Activated T-cell treated with anti-CD3 and anti-CD28 coated beads for 4 hours (primary cell): ENCODE measurements at places on chromosomes 4 and X.

DNA sequence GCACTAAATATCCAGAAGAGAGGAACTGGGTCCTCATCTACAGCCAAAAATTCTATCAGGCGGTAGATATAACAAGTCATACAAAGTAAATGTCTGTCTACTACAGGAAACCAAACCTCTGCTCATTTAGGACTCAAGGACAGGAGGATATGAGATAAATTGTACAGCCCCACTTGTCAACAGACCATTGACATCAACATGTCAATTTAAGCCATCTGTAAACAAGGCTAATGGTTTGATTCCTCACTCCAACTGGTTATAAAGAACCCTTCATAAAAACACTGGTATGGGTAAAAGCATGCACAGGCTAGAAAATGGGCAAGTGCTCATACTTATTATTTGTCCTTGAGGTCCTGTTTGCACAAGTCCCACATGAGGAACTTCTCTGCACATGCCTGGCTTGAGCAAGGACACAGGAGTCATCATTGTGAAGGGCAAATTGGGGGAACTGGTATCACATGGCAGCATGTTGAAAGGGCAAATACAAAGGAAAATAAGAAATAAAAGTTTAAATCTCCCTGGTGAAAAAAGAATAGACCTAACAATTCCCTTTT lies 13.2 kb downstream of the RTL8B start:
- no peak for DNase-seq

GRCh38 chr4:37889849-37890800 lies 759 bp upstream of the TBC1D1 start:
- DNase-seq, result peak; percentile 5

DNA sequence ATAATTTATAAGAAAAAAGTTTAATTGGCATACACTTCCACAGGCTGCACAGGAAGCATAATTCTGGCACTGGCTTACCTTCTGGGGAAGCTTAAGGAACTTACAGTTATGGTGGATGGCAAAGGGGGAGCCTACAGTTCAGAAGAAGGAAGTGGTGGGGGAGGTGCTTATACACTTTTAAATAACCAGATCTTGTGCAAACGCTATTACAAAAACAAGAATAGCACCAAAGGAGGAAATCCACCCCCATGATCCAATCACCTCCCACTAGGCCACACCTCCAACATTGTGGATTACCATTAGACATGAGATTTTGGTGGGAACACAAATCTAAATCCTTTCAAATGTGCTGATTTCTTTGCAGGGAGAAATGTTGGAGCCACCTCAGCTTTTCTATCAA lies 287.7 kb downstream of the CPXCR1 start:
- DNase-seq, result no peak

DNA sequence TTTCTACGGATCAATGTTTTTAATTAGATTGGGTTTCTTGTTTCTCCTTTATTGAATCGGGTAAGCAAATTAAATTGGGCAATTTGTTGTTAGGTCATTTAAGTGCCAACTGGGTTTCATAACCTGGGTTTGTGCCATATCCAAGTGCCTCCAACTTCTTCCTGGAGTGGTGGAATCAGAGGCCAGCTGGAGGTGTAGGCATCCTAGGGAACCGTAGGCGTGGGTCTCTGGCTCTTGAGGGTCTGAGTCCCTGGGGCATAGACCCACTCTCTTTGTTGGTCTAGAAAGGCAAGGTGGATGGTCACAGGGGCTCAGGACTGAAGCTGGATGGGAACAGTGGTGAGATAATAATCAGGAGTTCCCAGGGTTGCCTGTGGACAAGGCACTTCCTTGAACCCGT lies 18.3 kb downstream of the CNGA2 start:
- DNase-seq, result no peak

DNA sequence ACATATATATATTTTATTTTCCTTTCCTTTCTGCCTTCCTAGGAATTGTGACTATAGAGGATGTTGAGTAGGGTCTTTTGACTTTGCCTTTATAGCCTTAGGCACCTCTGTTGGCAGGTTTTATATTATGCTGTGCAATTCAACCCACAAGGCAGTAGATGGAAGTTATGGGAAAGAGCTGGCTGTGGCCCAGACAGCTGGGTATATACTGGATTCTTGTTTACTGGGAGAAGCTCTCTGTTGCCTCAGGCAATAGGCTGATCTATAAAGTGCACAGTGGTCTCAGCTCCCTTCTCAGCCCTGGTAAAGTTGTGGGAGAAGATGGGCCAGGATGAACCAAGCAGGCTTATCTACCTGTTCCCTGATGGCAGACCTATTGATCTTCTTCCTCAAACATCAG lies 342.0 kb downstream of the GBA3 start:
- no peak for DNase-seq

DNA sequence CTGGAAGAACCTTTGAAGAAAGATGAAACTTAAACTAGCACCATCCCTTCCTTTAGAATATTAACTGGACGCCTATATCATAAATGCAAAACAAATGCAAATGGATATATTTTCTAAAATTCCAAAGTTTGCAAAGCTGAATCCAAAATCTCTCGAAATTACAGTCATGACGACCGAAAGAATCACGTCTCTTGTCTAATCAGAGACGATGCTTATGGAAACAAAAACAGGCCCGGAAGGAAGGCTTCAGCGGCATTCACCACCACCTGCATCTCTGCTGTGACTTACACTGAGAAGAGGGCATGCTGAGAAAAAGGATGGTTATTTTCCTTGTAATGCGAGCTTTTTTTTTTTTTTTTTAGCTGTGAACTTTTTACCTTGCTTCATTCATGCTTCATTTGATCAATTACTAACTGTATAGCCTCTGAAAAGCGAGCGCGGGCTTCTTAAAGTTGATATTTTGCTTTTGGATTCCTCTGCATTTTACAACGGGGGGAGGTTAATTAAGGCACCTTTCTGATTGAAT lies 209.3 kb downstream of the SOWAHB start:
- DNase-seq, result no peak

DNA sequence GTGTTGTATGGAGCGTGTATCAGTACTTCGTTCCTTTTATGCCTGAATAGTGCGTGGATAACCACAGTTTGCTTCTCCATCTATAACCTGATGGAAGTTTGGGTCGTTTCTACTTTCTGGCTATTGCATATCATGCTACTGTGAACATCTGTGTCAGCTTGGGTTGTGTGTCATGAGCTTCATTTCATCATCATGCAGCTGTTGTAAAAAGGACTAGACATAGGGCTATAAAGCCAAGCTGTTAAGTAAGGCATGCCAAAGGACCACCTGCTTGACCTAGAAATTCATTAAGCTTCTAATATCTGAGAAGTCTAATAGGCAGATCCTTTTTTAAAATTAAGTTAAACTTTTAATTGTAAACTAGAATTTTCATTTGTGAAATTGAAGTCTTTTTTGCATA lies 18.4 kb downstream of the SMS start:
- no peak for DNase-seq

- DNase-seq, result peak; percentile 12
Observed at GRCh38 chr4:128803783-128804182, 5.7 kb upstream of the JADE1 start.

DNA sequence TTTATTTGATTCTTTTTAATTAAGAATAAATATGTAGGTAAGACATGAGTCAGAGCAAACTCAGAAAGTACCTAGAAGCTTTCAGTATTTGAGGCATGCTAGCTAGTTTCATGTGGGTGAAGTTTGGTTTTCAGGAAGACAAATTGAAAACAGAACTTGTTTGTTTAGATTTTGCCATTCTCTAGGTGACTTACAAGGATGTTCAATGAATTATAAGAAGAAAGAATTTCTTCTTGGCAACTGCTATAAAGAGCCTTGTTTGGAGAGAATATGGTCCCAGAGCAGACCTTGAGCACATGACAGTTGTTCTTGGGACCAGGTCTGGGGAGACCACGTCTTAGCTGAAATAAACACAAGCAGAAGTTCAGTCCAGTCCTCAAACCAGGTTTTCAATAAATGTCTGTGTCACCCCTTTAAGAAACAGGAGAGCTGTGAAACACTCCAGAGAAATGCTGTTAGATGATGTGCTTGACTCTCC lies 38.0 kb upstream of the IL21 start:
- no peak for DNase-seq

- no peak for DNase-seq
Observed at GRCh38 chrX:56382278-56382677, 150.1 kb downstream of the KLF8 start.

DNA sequence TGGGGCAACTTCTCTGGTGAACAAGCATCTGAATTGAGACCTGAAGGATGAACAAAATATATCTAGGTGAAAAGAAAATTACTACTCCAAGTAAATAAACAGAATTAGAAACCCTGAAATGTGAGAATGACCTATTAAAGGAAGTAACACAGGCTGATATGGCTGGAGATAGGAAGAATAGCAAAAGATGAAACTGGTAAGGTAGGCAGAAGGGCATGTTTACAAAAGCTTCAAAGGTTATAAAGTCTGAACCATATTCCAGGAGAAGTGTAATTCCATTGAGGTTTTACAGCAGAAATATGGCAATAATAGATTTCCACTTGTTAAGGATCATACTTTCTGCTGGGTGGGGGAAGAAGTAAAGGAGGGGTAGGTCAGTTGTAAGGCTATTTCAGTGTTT lies 452.0 kb downstream of the GBA3 start:
- DNase-seq, result no peak

GRCh38 chrX:1464971-1465285 lies 12.2 kb upstream of the ASMTL start:
- DNase-seq, result no peak

DNA sequence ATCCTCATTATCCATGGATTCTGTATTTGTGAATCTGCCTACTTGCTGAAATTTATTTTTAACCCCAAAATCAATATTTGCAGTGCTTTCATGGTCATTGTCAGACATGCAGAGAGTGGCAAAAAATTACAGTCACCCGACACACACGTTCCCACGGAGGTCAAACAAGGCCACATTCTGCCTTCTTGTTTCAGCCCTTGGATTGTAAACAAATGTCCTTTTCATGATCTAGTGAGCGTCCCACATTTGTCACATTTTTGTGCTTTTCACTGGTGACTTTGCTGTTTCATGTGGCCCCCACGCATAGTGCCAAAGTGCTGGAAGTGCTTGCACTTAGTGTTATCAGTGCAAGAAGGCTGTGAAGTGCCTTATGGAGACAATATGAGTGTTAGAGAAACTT lies 45.0 kb downstream of the SOD3 start:
- no peak for DNase-seq

GRCh38 chr4:177194906-177195305 lies 114.8 kb upstream of the NEIL3 start:
- no peak for DNase-seq

DNA sequence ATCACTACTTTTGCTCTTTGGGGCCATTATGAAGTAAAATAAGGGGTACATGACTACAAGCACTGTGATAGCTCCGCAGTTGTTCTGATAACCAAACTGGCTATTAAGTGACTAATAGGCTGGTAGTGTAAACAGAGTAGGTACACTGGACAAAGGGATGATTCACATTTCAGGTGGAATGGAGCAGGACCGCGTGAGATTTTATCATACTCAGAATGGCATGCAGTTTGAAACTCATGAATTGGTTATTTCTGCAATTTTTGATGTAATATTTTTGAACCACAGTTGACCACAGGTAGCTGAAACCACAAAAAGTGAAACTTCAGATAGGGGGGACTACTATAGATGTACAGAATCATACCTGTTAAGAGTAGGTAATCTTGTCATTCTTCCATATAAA lies 55.8 kb downstream of the PAK3 start:
- no peak for DNase-seq

DNA sequence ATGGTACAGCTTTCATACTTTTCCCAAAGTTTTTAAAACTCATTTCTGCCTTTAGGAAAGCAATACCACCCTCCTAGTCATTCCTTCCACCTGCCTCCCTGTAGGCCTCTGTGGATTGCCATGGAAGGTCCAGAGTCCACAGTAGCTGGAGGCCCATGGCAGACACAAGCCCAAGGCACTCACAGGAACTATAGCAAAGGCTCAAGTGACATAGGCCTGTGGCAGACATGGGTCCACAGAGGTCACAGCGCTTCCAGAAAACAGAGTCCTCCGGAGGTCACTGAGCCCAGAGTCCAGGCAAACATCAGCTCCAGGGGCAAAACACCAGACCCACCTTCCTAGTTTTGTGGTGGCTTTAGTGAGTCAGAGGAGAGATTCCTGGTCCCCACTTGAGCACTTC lies 147.6 kb upstream of the ATP6AP2 start:
- no peak for DNase-seq

- no peak for DNase-seq
Observed at GRCh38 chr4:144582975-144583374, 63.0 kb upstream of the HHIP start.

DNA sequence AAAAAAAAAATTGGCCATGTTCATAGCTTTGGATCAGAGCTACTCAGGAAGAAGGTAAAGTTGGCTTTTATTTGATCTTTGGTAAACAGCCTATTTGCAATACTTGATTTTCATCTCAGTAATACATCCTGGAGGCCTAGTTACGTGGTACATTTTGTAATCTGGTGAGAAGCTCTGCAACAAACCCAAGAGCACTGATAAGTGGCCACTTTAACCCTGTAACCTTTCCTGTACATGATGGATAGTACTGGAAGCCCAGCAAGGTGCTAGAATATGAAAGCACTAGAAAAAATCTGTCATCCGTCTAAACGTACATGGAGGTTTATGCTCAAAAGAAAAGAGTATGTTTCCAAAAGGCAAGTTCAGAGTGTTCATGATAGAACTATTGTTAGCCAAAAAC lies 88.3 kb upstream of the BMP2K start:
- DNase-seq, result no peak

DNA sequence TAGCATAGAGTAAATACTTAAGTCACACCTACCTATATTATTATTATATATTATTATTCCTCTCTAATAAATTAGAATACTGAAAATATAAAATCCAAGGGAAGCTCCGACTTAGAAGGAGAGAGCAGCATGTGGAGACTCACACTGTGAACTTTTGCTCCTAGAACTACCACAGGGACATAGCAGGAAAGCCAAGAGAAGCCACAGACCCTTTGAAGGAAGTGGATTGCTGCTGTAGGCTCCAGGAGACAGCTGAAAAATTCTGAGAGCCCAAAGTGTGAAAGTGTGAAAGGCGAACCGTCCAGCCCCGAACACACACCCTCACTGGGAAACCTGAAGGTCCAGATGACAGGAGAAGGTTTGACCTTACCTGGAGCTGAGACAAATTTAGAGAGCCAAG lies 177.0 kb downstream of the FAM13A start:
- DNase-seq, result no peak

- DNase-seq, result no peak
Observed at GRCh38 chr4:140533951-140534480, 10.0 kb downstream of the ELMOD2 start.

GRCh38 chr4:174604198-174604597 lies 81.9 kb upstream of the HPGD start:
- DNase-seq, result no peak

GRCh38 chr4:65482410-65482809 lies 187.9 kb downstream of the EPHA5 start:
- no peak for DNase-seq

DNA sequence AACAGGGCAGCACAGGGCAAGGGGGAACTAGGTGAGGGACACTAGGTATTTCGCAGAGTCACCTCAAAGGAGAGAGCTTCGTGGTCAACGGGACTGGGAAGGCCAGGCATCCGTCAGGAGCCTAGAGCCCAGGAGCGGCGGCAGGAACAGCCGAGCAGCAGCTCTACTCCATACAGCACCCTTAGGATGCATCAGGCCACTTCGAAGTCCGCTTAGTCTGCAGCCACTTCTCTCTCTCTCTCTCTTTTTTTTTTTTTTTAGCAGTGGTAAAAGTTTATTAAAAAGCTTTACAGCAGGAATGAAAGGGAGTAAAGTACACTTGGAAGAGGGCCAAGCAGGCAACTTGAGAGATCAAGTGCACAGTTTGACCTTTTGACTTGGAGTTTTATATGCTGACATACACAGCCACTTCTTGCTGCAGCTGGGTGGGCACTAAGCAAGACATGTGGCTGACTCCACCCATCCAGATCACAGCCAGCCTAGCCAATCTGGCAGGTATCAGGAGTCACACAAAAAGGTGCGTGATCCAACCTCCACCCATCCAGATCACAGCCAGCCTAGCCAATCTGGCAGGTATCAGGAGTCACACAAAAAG lies 209.7 kb upstream of the RADX start:
- no peak for DNase-seq
